ENCODE measurements at places on chromosomes 6 and 20.

GRCh38 chr6:111737065-111737521, 131.4 kb upstream of the TRAF3IP2 start:
- no peak for ATAC-seq

GRCh38 chr6:61592238-61592637, 693.8 kb downstream of the KHDRBS2 start:
- ATAC-seq: no peak

DNA sequence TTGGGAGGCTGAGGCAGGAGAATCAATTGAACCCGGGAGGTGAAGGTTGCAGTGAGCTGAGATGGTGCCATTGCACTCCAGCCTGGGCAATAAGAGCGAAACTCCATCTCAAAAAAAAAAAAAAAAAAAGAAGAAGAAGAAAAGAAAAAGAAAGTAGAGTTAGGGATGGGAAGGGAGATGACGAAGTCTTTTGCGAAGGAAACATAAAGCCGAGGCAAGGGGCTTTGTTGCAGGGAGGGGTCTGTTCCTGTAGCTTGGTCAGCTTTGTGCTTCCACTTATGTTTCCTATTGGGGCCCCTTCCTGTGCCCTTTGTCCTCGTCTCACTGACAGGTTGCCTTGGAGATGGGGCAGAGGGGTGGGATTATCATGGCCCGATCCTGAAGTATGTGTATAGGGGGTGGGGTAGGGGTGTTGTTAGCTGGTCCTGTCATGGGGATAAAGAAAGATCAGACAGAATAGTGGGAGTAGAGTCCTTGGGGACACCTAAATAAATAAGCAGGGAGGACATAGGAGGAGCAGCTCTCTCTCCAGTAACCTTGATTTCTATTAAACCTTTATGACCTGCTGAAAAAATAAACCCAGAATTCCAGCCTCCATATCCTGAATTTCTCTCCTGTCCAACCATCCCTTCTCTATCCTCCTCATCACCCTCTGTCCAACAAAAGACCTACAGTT, 1.1 kb upstream of the CLIC1 start:
- no peak for ATAC-seq

- ATAC-seq: no peak
Observed at GRCh38 chr6:126803769-126804168, 314.7 kb upstream of the RSPO3 start.

DNA sequence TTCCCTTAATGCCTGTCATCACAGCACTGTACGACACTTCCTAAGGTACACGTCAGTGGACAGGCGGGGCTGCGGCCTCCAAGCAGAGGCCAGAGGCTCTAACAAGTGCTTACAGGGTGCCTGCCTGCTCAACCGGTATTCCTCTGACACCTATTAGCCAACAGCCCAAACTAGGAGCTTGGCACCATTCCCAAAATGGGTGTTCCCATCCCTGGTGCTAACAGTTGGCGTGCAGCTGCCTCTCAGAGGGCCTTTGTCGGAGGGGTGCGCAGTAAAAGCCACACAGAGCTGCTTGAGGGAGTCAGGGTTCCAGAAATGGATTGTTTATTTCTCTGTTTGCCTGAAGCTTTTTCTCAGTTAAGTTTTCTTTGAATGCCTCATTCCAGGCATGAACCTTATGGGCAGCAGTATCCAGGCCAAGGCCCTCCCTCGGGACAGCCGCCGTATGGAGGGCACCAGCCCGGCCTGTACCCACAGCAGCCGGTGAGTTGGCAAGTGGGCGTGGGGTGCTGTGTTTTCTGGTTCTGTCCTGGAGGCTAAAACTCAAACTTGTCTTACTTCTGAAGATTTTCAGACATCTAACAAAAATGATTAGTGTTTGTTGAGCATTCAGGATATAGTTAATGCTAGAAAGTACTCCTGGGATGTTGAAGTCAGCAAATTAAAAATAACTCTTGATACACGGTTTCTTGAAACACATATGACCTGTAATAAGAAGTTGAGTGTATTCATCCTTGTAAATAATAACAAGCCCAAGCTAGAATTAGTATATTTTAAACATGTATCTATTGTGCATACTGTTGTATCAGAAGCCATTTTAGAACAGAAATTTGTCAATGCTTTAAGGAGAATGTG, 124.7 kb downstream of the TMEM242 start:
- no peak for ATAC-seq

DNA sequence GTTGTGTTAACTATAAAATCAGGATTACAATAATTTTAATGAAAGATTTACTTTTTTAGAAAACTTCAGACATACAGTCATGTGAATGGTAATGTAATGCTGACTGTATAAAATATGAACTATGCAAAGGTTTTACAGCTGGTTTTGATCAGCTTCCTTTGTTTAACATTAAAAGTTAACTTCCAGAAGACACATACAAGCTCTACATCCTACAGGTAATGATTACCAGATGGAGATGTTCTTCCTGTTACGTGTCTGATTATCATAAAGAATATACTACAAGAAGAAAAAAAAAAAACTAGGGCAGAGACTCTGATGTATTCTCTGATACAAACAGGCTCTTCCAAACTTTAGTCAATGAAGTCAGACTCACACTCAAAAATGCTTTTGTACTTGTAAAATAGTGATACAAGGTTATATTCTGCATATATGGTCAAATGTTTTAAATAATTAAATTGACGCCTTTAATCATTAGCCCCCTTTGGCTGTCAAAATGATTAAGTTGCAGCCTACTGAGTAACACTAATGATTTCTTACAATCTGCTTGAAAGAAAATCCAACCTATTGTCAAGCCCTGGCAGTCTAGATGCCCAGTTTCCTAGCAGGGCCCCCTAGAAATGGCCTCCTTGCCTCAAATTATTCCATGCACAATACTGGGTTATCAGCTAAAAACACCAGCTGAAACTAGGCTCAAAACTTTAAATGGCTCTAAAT, 251.8 kb upstream of the RUNX2 start:
- no peak for ATAC-seq

DNA sequence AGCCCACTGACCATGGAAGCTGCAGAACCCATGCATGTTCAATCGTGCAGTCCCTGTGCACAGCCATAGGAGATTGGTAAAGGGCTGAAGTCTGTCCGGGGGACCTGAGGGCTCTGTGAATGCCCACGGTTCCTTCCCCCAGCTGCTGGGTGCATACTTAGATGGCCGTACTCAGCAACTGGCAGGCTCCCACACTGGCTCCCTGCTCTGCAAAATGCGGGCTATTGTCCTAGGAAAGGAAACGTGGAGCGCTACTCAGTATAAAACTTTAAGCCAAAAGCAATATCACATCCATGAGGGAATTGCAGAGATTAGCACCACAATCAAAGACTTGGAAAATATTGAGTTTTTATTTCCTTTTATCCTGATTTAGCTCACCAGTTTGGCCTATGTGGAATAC, 202.0 kb downstream of the WDR27 start:
- no peak for ATAC-seq

DNA sequence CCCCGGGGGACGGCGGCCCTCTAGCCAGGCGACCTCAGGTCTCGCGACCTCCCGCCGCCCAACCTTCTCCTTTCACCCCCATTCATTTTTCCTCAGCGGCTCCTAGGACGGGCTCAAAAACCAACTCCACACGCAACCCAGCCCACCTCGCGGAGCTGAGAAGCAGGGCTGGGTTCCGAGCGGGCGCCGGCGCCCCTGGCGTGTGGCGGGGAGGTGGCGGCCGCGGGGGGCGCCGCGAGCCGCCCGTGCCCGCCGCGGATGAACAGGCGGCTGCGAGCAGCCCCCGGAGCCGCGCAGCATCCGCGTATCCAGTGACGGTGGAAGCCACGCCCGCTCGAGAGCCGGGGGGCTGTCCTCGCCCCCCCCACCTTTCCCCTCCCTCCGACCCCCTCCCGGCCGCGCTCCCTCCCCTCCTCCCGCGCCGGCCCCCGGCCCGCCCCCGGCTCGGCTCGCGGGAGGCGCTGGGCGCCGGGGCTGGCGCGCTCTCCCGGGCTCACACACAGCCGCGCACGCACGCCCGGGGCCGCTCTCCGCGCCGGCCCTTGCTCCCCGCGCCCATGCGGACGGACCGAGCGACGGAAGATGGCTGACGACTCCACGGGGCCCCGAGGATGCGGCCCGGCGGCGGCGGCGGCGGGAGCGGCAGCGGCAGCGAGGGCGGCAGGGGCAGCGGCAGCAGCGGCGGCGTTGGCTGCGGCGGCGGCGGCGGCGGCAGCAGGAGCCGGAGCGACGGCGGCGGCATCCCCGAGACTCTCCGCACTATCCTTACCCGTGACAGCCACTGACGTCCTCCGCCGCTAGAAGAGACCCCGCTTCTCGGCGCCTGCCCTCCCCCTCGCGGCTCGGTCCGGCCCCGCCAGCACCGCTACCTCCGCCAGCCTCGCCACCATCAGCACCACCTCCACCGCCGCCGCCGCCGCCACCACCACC, at the start of gene SOBP:
Gene SOBP, plus strand, starts transcription at position 482 of the 930 bp plus-strand sequence. CDS start 500 bp downstream, outside the sequence.
- ATAC-seq: peak; percentile 74

DNA sequence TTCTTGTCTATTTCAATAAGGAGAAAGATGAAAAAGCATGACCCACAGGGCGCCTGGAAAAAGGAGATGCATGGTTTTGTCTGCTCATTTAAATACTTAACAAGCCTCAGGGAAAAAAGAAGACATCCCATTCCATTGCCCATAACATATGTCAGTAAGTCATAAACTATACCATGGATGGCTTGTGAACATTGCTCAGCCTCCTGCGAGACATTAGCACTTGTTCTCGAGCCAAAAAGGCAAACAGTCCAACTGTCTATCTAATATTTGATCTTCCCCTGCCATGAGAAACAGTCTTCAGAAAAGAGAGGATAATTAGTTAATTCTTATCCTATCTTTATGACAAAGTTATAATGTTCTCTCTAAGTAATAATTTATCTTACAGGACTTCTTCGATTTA, 527.4 kb downstream of the HACE1 start:
- no peak for ATAC-seq

GRCh38 chr6:5084360-5084780, 771 bp upstream of the PPP1R3G start:
- ATAC-seq: peak; percentile 55

- ATAC-seq: peak; percentile 34
Observed at GRCh38 chr6:16669227-16669626, 92.0 kb downstream of the ATXN1 start.

GRCh38 chr6:52649536-52650160, 21.3 kb upstream of the TMEM14A start:
- no peak for ATAC-seq

DNA sequence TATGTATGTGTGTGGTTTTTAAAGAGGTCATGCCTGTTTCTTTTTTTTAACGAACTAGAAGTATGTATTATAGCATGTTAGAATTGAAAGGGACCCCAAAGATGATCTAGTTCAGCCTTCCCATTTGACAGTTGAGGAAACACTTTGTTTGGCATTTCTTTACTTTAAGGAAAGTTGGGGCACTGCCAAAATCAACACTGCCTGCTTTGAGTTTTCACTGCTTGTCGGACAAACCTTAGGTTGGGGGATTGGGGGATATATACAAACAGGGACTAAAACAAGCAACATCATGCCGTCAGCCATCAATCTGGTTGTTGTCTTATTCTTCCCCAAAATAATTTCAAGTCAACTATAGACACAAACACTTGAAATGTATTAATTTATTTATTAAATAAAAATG, 14.1 kb upstream of the CALHM6 start:
- ATAC-seq: no peak

- no peak for ATAC-seq
Observed at GRCh38 chr6:4885341-4885933, 109.2 kb downstream of the CDYL start.

DNA sequence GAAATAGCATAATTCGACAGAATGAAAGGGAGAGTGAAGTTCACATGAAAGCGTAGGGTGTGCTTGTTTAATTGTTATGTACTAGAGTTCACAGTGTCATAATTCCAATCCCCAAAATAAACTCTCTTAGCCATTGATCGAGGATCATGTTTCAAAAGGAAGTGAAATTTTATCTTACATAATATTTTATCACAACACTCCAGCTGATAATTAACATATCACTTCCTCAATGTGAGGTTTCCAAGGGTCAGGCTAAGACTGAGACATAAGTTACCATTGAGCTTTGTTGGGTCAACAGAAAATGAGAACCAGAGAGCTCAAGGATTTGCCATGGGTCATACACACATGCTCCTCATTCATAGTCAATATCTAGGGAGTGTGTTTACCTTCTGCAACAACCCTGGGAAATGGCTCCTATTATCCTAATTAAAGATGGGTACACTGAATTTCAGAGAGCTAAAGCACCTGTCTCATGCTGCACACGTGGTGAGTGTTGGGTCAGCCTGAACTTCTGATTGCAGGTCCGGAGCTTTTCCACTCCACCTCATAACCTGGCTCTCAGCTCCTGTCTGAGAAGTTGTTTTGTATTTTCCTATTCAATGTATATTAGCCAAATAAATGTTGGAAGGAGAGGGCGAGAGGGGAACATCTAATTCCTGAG, 3.0 kb downstream of the GSTA2 start:
- no peak for ATAC-seq

- ATAC-seq: no peak
Observed at GRCh38 chr6:114342086-114342825, 567 bp downstream of the HS3ST5 start.

GRCh38 chr6:110283657-110284056, 74.5 kb downstream of the METTL24 start:
- no peak for ATAC-seq

DNA sequence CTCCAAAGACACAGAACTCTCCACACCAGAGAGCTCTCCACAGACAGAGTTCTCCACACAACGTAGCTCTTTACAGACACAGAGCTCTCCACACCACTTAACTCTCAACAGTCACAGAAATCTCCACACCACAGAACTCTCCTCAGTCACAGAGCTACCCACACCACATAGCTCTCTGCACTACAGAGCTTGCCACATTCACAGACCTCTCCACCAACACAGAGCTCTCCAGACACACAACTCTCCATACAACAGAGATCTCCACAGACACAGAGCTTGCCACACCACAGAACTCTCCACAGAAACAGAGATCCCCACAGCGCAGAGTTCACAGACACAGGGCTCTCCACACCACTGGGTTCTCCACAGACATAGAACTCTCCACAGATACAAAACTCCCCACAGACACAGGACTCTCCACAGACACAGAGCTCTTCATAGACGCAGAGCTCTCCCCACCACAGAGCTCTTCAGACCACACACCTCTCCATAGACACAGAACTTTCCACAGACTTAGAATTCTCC, 52.5 kb downstream of the ERMARD start:
- ATAC-seq: peak; percentile 2

DNA sequence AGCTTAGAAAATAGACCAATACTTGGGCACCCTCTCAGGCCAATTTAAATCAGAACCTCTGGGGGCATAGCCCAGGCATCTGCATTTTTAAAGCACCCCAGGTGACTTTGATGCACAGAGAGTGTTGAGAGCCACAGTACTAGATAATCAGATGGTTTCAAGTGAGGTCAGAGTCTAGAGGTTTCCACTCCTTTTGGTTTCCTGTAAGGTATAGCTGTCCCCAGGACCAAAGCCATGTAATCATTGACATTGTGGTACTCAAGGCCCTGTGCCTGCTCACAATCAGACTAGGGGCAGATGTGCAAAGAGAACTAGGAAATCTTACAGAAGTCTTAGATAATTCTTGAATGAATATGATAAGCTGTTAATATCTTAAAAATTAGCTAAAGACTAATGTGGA, 9.1 kb downstream of the FILIP1 start:
- no peak for ATAC-seq

- ATAC-seq: no peak
Observed at GRCh38 chr6:123770247-123770949, 33.3 kb upstream of the NKAIN2 start.
